ENCODE measurements at places on chromosomes 11 and 22.

GRCh38 chr11:133945087-133945974 lies 11.4 kb downstream of the IGSF9B start:
- DNase-seq: no peak

DNA sequence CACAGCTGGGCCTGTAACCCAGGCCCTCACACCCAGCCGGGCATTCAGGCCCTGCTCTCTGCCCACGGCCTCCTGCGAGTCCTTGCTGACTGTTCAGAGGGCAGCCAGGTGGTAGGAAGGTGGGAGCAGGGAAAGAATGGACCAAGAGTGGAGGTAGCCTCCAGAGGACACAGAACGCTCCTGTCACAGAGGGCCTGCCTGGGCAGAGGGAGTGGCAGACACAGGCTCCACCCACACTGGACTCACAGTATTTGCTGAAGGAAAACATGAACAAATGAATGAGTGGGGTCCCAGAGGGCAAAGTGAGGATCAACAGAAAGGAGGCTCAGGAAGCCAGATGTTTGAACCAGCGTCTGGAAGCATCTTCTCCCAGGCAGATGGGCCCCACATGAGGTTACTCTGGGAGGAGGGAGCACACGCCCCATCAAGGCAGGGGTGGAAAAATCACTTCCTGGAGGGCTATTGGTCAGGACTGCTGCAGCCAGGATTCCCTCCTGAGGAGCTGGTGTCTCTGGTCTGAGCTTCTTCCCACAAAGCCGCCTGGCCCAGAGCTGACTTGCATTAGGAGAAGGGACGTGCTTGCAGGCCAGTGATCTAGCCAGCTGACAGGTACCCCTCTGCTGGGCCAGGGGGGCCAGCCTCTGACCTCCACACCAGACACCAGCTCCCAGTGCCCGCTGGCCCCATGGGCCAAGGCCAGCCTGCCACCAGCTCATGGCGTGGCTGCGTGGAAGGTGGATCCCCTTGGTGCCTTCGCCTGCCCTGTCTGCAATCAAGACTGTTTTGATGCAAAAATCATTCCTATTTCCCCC lies 84.0 kb downstream of the THAP12 start:
- DNase-seq: no peak

GRCh38 chr11:102478673-102479299 lies 26.2 kb upstream of the TMEM123 start:
- DNase-seq: no peak

DNA sequence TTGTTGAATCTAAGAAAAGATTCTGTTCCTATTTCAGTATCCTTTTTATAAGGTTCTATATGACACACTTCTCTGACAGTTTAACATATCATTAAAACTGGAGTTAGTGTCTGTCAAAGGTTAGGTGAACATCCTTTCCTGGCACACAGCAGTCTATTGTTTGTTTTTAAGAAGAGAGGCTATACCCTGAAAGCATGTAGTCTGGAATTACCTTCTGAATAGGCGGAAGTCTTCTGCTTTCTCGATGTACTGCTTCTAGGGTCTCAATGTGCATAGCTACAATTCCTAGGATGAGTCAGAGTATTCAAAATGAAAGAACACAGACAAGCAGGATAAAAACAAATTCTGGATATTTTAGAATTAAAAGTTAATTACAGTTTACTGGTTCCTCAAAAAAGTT lies 188.6 kb downstream of the SWAP70 start:
- no peak for DNase-seq

- no peak for DNase-seq
Observed at GRCh38 chr11:7587712-7588111, 73.9 kb downstream of the PPFIBP2 start.

GRCh38 chr22:40685406-40685805 lies 6.1 kb downstream of the MCHR1 start:
- DNase-seq: no peak

GRCh38 chr11:61996933-61997332 lies 29.5 kb upstream of the FTH1 start:
- no peak for DNase-seq

GRCh38 chr11:57460022-57460757 lies at the start of gene RTN4RL2:
TSS of gene RTN4RL2 (plus strand) at chr11:57460528. CDS start at chr11:57460866, 338 bp downstream.
- DNase-seq: peak; percentile 80
